ENCODE measurements at places on chromosomes 2 and 18.

GRCh38 chr2:76613330-76613729 is 902.6 kb upstream of the GCFC2 start:
- DNase-seq: no peak

DNA sequence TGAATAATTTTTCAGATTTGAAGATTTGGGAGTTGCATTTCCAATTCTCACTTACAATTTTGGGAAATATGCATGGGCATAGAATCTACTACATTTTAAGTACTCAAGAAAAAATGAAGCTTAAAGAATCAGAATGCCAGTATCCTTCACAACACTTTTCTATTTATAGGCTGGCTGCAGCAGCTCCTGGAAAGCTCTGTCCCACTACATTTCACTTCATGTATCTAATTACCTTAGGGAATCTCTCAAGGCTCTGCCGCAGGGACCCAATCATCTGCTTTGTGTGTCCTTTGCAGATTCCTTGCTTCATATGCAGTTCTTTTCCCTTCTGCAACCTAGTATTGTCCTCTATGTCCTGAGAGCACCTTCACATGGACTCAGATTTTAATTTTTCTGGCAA is 102.9 kb downstream of the NUP35 start:
- DNase-seq: no peak

DNA sequence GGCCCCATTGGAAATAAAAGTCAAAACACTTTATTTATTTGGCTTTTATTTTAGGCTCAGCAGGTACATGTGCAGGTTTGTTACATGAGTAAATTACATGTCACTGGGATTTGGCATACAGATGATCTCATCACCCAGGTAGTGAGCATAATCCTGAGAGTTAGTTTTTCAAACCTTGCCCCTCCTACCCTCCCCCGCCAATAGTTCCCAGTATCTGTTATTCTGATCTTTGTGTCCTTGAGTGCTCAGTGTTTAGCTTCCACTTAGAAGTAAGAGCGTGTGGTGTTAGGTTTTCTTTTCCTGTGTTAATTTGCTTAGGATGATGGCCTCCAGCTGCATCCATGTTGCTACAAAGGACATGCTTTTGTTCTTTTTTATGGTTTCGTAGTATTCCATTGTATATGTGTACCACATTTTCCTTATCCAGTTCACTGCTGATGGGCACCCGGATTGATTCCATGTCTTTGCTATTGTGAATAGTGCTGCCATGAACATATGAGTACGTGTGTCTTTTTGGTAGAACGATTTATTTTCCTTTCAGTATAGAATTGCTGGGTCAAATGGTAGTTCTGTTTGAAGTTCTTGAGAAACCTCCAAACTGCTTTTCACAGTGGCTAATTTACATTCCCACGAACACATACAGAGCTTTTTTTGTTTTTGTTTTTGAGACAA is 47.9 kb downstream of the ARMC9 start:
- DNase-seq: no peak

GRCh38 chr2:64526034-64526433 is 1.9 kb downstream of the AFTPH start:
- DNase-seq: no peak

- DNase-seq: no peak
These were observed 634.2 kb downstream of the TSN start for GRCh38 chr2:122389694-122390093.
